Activated CD8-positive, alpha-beta memory T cell treated with anti-CD3 and anti-CD28 coated beads, Interleukin-2, amount 50 U/mL, for 4 hours (primary cell): ENCODE measurements at places on chromosomes 7 and 10.

- no peak for DNase-seq
These were observed 735.0 kb upstream of the PHF14 start for GRCh38 chr7:10238641-10239040.

- DNase-seq: no peak
These were observed 29.8 kb upstream of the EBLN1 start for GRCh38 chr10:22247636-22248035.

DNA sequence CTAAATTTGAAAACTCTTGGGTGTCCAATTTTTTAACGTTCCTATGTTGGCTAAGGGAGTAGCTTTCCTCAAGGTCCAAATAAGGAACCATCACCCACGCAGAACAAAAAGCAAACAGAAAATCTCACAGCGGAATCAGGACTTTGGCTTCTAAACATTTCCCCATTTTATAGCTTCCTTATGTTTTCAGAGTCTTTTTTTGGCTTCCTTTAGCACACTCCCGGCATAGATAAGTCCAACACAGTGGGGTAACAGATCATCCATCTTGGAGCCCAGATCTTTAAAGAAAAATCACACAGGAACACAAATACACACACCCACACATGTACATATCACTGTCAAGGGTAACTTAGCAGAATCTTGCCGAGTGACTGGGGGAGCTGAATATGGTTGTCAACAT is 4.2 kb upstream of the TCF7L2 start:
- no peak for DNase-seq

- no peak for DNase-seq
These were observed 1.2 kb upstream of the SLC18A3 start for GRCh38 chr10:49609006-49609282.

- DNase-seq: no peak
These were observed 52.7 kb downstream of the CRTAC1 start for GRCh38 chr10:97977673-97978072.

GRCh38 chr10:95865814-95866466 is 41.8 kb upstream of the CC2D2B start:
- DNase-seq: no peak

- DNase-seq: no peak
These were observed 159.5 kb upstream of the AUTS2 start for GRCh38 chr7:69438584-69439412.

- no peak for DNase-seq
These were observed 277.4 kb downstream of the PARD3 start for GRCh38 chr10:34537629-34538231.

DNA sequence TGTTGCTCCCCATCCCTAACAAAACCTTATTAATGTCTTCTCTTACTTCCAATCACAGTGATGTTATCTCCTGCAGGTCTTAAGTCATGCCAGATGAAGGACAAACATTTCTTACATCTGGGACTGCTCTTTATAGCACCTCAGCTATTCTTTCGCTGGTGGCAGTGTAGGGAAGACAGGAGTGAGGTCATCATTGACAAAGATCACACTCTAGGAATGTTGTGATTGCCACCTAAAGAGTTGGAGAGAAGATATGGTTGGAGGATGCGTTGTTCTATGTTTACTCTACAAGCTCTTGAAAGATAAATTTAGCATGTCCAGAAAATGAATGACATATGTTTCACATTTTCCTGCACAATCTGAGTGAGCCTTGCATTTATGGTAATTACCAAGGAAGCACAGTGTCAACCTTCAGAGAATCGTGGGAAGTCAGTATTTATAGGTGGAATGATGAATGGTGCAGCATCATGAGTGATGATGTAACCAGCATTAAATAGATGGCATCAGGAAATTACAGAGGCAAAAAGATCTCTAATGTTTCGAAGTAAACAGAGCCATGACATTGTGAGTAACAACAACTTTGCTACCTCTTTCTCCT is 188.1 kb upstream of the STEAP1 start:
- DNase-seq: no peak

DNA sequence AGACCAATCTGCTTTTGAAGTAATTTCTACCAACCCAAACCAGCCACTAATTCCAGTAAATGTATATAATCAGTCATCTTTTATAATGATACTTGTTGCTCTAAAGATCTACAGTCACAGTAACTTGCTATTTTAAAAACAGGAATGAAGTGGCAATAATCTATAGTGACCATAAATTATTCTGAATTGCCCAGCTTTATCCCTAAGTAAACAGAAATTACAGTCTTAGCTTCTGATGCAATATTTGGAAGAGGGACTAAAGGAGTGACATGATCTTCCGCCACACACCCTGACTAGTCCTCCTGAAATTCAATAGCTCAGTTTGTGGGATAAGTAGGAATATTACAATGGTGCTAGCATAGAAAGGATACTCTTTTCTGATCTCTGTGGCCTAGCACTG is 96.1 kb downstream of the ATE1 start:
- no peak for DNase-seq

DNA sequence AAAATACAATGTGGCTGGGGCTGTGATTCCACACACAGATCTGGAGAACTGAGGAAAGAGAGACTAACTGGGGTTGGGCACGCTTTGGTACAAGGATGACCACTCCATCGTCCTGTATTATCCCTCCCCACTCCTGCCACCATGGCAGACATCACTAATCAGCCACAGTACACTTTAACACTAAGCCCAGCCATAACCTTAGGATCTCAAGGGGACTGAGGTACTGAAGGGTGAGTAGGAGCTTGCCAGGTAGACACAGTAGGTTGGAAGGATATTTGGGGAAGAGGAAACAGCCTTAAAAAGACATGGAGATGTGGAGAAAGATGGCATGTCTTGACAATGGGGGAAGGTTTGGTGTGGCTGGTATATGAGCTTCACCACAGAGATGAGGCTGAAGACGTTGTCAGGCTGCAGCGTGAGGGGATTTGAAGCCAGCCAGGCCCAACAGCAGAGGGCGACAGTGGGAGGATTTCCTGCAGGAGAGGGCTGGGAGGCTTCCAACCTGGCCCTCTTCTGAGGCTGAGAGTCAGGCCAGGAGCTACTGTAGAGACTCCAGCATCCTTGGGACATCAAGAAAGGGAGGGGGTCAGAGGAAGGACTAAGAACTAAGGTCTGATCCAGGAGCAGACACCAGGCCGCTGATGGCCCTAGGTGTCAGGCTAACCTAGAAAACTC is 58.6 kb upstream of the COL13A1 start:
- no peak for DNase-seq
